ENCODE measurements at places on chromosomes 11 and 22. TPM values are rescaled to one million over a fixed set of nuclear protein-coding genes. Genes with fewer than 3 reads are reported as not detected.

DNA sequence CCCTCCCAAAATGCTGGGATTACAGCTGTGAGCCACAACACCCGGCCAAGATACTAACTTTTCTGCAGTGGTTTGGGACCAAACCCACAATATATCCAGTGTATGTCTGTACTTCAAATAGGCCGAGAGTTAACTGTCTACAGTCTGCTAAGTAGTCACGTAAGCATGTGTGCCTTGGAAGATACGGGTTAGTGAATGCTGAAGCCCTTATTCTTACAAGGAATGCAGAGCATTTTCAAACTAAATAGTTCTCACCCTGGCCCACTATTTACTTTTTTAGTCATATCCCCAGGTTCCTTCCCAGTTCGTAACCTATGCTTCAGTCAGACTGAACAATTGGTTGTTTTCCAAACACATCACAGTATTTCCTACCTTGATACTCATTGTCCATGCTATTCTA is 176.0 kb downstream of the WNT11 start:
- no peak for DNase-seq

Gene SLC35E4
- polyA plus RNA-seq = 1.2 TPM

- DNase-seq = no peak
Measured at GRCh38 chr11:61140416-61140815, 20.8 kb downstream of the VPS37C start.

Gene ESAM
- polyA plus RNA-seq = 15.0 TPM

- DNase-seq = peak; percentile 80
Measured at GRCh38 chr11:86145439-86146156, 76.7 kb upstream of the PICALM start.

Data from large intestine (tissue), 12 donors.